Stimulated activated CD8-positive, alpha-beta memory T cell treated with anti-CD3 and anti-CD28 coated beads, Interleukin-7, amount 100 ng/mL, for 1 hour (primary cell): ENCODE measurements at places on chromosomes 12 and 14.

DNA sequence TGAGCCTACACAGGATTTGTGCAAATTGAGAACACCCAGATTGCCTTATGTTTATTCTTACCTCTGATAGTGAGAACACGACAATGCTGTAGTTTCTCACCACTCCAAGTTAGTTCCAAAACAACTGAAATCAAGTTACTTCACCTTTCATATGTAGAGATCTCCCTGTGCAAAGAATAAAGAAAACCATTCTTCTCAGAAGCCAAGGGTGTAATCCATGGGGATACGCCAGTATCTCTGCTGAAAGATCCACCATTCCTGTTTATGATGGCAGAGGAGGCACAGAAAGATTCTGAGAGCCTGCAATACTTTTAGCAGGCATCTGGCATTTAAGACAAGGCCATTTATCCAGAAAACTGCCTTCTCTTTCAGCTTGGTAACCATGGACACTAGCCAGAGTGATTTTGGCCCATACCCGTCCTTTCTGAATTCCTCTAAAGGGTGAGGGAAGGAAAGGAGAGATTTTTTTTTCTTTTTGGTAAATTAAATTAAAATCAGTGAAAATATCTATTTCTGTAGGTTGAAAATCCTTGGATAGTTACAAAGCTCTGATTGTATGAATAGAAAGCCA is 355.4 kb upstream of the FAR2 start:
- no peak for DNase-seq

DNA sequence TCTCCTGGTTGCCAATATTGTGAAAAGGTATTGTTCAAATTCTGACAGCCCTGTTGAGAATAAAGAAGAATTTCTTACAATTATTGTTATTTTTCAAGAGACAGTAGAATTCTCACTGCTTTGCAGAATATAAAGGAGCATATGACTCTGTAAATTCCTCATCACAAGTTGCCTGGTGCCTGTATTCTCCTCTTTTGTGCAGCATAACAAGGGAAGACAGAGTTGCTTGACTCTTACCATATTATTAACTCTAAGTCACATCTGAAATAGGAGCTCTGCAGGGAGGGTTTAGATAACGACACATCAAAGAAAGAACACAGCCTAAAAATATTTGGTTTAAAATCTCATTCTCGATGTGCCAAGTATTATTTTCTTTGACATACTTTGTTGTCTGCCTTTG is 31.1 kb downstream of the MYF5 start:
- no peak for DNase-seq

- no peak for DNase-seq
Observed at GRCh38 chr14:56004786-56005185, 113.4 kb upstream of the PELI2 start.

DNA sequence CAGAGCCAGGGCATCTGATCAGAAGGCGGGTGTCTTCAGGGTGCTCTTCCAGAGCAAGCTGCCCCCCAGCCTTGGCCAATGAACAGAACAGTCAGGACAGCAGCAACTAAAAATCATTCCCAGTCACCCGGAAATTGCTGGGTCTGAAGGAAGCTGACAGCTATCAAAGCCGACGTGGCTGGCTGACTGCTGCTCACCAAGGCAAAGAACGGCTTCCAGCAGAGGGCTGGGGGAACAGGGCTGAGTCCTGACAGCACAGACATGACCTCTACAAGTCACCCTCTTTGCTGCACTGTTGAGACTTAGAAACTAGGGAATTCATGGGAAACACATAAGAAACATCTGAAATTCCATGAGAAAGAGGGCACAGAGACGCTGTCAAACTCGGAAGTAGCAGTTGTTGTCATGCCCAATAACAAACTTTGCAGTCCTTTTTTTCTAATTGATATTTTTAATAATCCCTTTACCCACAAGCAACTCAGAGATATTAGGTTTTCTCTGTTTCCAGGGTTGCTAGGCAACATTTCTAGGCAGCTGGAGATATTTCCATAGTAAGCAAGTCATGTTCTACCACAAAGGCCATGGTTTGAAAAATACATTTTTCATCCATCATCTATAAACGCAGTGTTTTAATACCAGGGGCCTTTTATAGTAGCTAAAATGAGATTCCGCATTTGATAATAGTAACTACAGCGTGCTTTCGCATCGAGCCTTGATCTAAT is 365.2 kb downstream of the SEC23A start:
- no peak for DNase-seq

GRCh38 chr14:65098586-65098985 is 3.7 kb downstream of the MAX start:
- DNase-seq, result no peak

DNA sequence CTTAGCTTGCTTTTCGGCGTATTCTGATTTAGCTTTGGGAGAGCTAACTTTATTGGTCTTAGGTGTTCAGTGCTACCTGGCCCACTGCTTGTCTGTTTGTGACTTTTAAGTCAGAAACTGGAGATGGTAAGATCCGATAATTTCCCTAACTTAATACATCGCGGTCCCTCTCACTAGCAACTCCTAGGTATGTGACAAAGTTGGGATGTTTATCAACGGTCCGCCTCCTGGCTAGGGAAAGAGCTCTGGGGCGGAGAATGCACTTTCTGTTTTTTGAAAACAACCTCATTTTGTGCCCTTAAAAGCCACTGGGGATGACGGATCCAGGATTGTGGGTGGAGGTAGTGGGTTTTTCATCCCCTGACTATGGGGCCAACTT is 1.2 kb downstream of the CDKN1B start:
- DNase-seq, result no peak

DNA sequence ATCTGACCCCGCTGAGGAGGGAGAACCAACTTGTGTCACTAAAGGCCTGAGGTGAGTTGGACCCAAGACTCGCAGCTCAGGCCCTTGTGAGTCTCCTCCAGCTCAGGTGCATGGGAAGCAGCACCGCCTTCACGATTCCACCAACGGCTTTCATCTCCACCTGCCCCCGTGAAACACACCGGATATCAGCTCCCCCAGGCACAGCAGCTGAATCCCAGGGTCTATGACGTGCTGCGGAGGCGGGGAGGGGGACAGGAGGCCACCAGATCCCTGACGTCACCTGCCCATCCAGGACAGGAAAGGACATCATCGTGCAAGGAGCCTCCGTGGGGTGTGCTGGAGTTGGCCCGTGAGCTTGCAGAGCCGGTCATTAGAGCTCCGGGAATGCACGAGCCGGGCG is 18.5 kb upstream of the SFSWAP start:
- no peak for DNase-seq

DNA sequence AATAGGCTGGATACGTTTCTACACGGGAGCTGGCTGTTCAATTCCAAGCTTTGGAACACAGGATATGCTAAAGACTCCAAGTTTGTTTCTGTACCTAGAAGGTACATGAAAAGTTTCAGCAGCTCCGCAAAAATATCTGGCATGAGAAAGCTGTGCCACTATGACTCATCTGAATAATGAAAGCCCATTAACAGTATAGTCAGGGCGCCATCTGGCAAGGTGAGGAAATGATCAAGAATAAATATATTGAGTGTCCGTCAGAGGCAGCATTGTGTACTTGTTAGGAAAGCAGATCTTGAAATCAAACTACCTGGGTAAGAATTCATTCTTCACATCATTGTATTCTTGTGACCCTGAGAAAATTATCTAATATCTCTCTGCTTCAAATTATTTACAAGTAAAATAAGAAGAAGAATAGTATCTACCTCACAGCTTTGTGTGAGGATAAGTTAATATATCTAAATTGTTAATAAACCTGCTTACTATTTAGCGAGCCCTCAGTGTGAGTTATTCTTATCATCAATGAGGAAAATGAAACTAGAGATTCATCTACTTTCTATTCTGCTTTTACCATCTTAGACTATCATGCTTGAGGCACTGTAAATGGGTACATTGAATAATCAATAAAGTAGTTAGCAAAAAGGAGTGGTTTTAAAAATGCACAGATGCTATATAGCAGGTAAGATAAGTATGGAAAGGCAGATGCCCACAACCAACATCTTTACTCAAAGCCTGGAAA is 53.5 kb downstream of the FSCB start:
- no peak for DNase-seq

- no peak for DNase-seq
Observed at GRCh38 chr12:107903341-107904061, 129.0 kb downstream of the ASCL4 start.

- DNase-seq, result no peak
Observed at GRCh38 chr12:96425321-96425720, 25.1 kb upstream of the CDK17 start.

GRCh38 chr12:107645630-107646333 is 39.8 kb upstream of the PWP1 start:
- no peak for DNase-seq

DNA sequence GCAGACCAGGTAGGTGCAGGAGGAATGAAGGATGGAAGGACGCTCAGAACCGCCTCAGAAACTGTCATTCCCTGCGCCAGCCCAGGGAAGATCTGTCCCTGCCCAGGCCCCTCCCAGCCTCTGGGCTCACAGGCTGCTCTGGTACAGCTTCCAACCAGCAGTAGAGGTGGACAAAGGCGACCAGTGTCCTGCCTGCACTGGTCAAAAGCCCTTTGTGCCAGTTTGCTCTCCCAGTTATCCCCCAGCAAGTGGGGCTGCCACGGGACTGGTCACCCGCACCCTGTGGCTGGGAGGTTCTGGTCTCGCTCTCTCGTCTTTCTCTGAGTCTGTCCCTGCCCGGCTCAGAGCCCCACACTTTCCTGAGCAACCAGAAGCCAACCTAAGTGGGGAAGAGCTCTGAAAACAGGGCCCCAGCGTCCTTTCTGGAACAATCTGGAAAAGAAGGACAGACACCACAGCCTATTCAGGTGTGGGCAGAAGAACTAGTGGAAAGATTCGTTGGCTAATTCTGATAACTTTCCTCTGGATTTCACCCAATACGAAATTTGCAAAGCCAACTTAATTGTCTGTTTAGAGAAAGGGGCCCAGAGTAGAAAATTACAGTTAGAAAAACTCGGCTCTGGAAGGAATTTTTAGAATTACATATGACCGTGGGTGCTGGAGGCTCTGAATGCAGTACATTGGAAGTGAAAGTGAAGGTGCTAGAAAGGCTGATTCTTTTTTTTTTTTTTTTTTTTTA is 21.7 kb downstream of the SNRNP35 start:
- no peak for DNase-seq

DNA sequence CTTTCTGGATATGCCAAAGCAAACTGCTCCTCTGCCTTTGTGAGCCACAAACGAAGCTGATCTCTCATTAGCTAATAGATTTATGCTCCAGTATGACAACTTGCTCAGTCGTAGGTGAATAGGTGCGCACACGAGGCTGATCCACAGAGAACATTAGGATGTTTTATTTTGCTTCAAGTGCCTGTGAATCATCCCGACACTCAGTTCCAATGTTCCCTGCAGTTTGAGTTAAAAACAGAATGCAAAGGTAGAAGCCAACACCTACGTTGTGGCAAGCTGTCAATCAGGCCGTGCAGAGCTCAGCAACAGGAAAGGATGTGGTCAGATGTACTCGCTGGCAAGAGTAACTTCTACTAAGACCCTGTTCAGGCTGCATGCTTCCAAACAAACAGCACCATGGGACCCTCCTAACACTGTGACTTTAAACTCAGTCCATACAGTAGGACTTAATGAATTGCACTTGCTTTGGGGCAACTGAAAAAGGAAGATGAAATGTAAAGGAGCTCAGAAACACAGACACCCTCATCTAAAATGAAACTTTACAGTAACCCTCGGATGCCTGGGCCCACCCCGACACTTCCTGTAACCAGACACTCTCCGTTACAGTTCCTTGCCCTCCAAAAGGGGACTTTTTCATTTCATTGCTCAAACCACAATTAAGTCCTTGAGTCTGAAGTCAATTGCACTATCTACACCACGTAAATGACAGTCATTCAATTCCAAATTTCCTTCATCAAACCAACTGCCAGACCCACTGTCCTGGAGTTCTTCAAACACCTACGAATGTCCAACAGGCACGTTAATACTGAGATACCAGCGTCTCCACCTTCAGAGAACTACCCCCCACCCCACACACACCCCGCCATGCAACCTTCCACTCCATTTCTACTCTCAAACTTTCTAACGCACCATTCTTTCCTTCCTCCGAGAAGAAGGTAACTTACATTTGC is 1.6 kb downstream of the CCDC88C start:
- DNase-seq, result no peak

DNA sequence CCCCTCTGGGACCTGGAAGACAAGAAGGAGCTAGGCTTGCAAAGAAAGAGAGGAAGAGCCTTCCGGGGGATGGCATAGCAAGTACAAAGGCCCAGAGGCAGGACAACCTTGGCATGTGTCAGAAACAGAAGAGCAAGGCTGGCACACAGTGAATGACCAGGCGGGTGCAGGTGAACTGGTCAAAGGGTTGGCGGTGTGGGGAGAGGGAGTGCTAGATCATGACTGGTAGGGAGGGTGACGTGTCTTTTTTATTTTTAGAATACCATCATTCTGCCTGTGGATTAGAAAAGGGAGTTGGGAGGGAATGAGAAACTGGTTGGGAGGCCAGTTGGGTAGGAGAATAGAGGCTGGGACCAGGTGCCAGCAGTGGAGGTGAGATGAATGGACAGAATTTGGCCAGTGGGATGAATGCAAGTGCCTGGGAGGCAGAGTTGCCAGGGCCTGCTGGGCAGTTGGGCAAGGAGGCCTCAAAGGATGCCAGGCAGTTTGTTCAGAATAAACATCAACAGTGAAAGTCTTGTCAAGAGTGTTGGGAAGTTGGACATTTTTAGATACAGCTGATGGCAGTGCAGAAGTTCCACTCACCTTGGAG is 168.3 kb downstream of the CACNA1C start:
- DNase-seq, result no peak

GRCh38 chr14:97426776-97427175 is 629.6 kb downstream of the VRK1 start:
- no peak for DNase-seq

DNA sequence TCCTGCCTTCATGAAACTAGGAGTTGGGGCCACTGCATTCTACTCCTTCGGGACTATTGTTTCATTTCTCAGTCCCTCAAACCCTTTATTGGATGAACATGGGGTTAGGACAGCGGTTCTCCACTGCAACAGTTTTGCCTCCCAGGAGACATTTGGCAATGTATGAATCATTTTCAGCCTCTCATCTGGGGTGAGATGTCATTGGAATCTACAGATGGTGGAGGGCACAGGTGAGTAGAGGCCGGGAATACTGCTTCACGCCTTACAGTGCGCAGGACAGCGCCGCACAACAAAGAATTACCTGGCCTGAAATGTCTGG is 649 bp upstream of the GNPNAT1 start:
- DNase-seq, result no peak

GRCh38 chr12:31386364-31386777 is 60.4 kb upstream of the SINHCAF start:
- no peak for DNase-seq

DNA sequence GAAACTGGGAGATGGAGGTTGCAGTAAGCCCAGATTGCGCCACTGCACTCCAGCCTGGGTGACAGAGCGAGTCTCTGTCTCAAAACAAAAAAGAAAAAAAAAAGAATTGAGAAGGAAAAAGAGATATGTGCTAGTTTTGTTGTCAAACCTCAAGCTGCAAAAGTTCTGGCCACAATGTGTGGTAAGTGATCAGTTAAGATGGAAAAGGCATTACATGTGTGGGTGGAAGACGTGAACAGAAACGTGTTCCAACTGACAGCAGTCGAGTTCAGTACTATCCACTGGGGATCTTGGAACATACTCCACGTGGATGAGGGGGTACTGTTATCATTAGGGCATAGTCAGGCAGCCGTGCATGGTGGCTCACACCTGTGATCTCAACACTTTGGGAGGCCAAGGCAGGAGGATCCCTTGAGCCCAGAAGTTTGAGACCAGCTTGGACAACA is 17.3 kb downstream of the GPR68 start:
- no peak for DNase-seq
